H9 (cell line): ENCODE measurements at places on chromosomes 5 and 9. TPM values are rescaled to one million over a fixed set of nuclear protein-coding genes. Genes with fewer than 3 reads are reported as not detected.

The TMOD1 gene
- total RNA-seq: 0.72 and 0.98 TPM in 2 replicates

The FGD3 gene
- 1.7 and 1.8 TPM in 2 replicates for total RNA-seq

The KCNIP1 gene
- total RNA-seq: 0.24 and 0.63 TPM in 2 replicates

The FBN2 gene
- total RNA-seq: 8.1 and 8.3 TPM in 2 replicates

The GARIN3 gene
- total RNA-seq: not detected in 2 replicates

The FOXD4L5 gene
- 0.13 TPM in 1 of 2 replicates, not detected in the other for total RNA-seq

The WDR38 gene
- total RNA-seq: not detected in 2 replicates

The IFNB1 gene
- total RNA-seq: not detected in 2 replicates

The WASHC1 gene
- 8.7 and 9.2 TPM in 2 replicates for total RNA-seq

The ANKDD1B gene
- total RNA-seq: 0.33 and 0.44 TPM in 2 replicates

The FOXD4L3 gene
- 0.26 TPM in 1 of 2 replicates, not detected in the other for total RNA-seq
